DND-41 (cell line): ENCODE measurements at places on chromosomes 5 and 9.

- H3K27ac ChIP-seq: no peak overlapping the region
- no peaks in the 10 kb centered on the region for H3K36me3 ChIP-seq
- DNase-seq: no peak
- H3K4me1 ChIP-seq: no peaks in the 10 kb centered on the region
- no peaks in the 10 kb centered on the region for H3K27me3 ChIP-seq
Measured at GRCh38 chr9:134531220-134531970, 110.2 kb upstream of the COL5A1 start.

DNA sequence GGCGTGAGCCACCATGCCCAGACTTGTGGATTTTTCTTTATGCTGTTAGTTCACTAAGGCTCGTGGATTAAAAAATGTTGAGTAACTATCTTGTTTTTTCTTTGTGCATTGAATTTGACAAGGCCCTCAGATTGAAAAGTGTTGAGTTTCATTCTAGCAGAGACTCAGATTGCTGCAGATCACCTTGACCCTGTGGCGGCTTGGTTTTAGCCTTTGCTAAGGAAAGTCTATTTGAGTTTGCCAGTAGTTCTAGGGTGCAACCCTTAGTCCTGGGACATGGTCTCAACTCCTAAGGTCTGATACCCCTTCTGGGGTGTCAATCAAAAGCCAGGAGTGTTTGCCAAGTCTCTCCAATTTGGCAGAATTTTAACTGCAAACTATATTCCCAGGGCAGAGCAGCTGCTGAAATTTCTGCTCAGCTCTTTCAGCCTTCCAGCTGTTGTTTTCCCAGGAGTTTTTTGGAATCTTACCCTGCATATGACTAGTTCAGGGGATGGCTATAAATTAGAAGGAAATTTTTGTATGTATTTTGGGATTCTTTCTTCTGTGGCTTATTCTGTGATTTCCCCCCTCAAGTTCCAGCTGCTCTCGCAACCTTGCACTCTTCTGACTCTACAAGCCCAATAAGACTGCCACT is 84.3 kb upstream of the HAND1 start:
- H3K27ac ChIP-seq: no peak overlapping the region
- H3K4me1 ChIP-seq: no peaks in the 10 kb centered on the region
- DNase-seq: no peak
- no peak overlapping the region for H3K4me3 ChIP-seq
- peaks cover 11% of the 10 kb centered on the region for H3K27me3 ChIP-seq

GRCh38 chr5:3050863-3051262 is 299.4 kb upstream of the IRX2 start:
- no peak overlapping the region for H3K4me3 ChIP-seq
- H3K36me3 ChIP-seq: no peaks in the 10 kb centered on the region
- no peak overlapping the region for H3K27ac ChIP-seq

DNA sequence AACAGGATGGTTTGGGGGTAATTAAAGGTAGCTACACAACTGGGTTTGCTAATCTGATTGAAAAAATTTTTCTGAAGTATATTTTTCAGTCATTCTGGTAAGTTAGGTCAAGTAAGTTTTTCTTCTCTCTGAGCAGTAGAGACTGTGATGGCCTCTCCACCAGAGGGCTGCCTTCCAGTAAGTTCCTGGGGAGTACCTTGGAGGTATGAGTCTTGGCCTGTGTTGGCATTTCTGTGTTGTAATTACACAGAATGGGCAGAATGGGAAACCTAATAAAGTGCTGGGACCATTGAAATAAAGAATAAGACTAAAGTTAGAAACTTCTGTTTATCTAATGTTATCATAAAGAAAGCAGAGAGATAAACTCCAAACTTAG is 430.8 kb downstream of the ARHGEF28 start:
- H3K27ac ChIP-seq: no peak overlapping the region
- DNase-seq: no peak
- H3K4me1 ChIP-seq: no peaks in the 10 kb centered on the region
- no peak overlapping the region for H3K4me3 ChIP-seq
- no peaks in the 10 kb centered on the region for H3K36me3 ChIP-seq
- no peaks in the 10 kb centered on the region for H3K27me3 ChIP-seq
